ENCODE measurements at places on chromosomes 4 and X. TPM values are rescaled to one million over a fixed set of nuclear protein-coding genes. Genes with fewer than 3 reads are reported as not detected.
A peak's percentile ranks its signal among the peaks of the same experiment; 100 is the strongest.

- H3K4me3 ChIP-seq, result no peak overlapping the region
- no peak for DNase-seq
- H3K36me3 ChIP-seq, result no peaks in the 10 kb centered on the region
- H3K4me1 ChIP-seq, result no peaks in the 10 kb centered on the region
- H3K27me3 ChIP-seq, result no peaks in the 10 kb centered on the region
Observed at GRCh38 chr4:94744850-94745249, 12.9 kb upstream of the BMPR1B start.

DNA sequence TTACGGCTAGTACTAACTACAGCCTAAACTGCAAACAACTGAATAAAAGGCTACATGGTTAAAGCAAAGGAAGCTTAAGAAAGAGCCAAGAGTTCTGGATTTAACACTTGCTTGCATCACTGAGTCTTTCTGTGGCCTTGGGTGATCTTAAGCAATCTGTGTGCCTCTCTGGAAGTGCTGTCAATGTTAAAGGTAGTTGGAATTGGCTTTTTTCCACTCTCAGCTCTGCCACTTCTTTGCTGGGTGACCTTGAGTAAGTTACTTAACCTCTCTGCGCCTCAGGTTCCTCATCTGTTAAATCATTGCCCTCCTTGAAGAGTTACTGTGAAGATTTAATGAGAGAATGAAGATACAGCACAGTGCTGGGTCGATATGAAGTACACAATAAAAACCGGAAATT, 15.7 kb downstream of the SLC2A9 start:
- DNase-seq, result no peak
- no peaks in the 10 kb centered on the region for H3K36me3 ChIP-seq
- H3K4me3 ChIP-seq, result no peak overlapping the region
- no peak overlapping the region for H3K27ac ChIP-seq
- no peaks in the 10 kb centered on the region for H3K4me1 ChIP-seq

- no peaks in the 10 kb centered on the region for H3K27me3 ChIP-seq
- H3K4me3 ChIP-seq, result peak overlapping the region; percentile 62
- peaks cover 30% of the 10 kb centered on the region for H3K4me1 ChIP-seq
- H3K27ac ChIP-seq, result peak overlapping the region; percentile 92
- H3K36me3 ChIP-seq, result no peaks in the 10 kb centered on the region
Observed at GRCh38 chr4:105145903-105146275, 787 bp upstream of the TET2 start.

- no peaks in the 10 kb centered on the region for H3K27me3 ChIP-seq
- no peak overlapping the region for H3K4me3 ChIP-seq
- no peak for DNase-seq
Observed at GRCh38 chr4:26088433-26088928, 174.5 kb downstream of the SMIM20 start.

- no peak for DNase-seq
- H3K27ac ChIP-seq, result peak overlapping the region; percentile 92
- peak overlapping the region; percentile 87 for H3K4me3 ChIP-seq
- H3K4me1 ChIP-seq, result peaks cover 34% of the 10 kb centered on the region
Observed at GRCh38 chr4:39699687-39700409, 1.9 kb downstream of the UBE2K start.

The ARHGEF6 gene
- polyA plus RNA-seq, result 60.7 TPM

DNA sequence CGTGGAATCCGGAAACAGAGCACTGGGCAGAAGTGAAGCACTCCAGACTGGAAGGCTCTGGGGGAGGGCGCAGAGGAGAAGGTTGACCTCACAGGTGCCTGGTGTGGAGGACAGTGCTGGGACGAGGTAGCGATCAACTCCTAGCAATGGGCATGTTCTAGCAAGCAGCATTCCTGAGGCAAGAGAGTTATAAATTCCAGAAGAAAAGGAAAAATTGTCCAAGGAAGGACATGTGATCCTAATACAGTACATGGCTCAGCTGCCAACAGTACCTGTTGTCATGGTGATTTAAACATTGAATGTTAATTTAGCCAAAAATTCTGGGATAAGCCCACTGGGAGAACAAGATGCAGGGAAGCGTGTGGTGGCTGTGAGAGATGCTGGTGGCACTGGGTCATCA, 8.2 kb downstream of the ARHGAP4 start:
- H3K4me1 ChIP-seq, result peaks cover 7% of the 10 kb centered on the region
- H3K36me3 ChIP-seq, result no peaks in the 10 kb centered on the region
- no peak overlapping the region for H3K27ac ChIP-seq

The SCD5 gene
- polyA plus RNA-seq, result 2.6 TPM

GRCh38 chr4:186485561-186486062, 69.8 kb downstream of the MTNR1A start:
- no peak overlapping the region for H3K27ac ChIP-seq
- DNase-seq, result no peak
- no peaks in the 10 kb centered on the region for H3K4me1 ChIP-seq
- no peaks in the 10 kb centered on the region for H3K36me3 ChIP-seq
- no peak overlapping the region for H3K4me3 ChIP-seq

The AFM gene
- polyA plus RNA-seq, result not detected

GRCh38 chr4:185931375-185931774, 119.4 kb upstream of the SORBS2 start:
- no peaks in the 10 kb centered on the region for H3K27me3 ChIP-seq
- H3K27ac ChIP-seq, result no peak overlapping the region
- H3K4me1 ChIP-seq, result no peaks in the 10 kb centered on the region

- H3K36me3 ChIP-seq, result no peaks in the 10 kb centered on the region
- no peak for DNase-seq
- no peak overlapping the region for H3K27ac ChIP-seq
Observed at GRCh38 chr4:60737858-60738257, 462.3 kb upstream of the ADGRL3 start.

GRCh38 chr4:3521621-3522325, 10.4 kb downstream of the LRPAP1 start:
- no peaks in the 10 kb centered on the region for H3K4me1 ChIP-seq
- no peaks in the 10 kb centered on the region for H3K27me3 ChIP-seq
- H3K4me3 ChIP-seq, result no peak overlapping the region
- peak; percentile 36 for DNase-seq
- H3K36me3 ChIP-seq, result peaks cover 22% of the 10 kb centered on the region

- H3K27ac ChIP-seq, result no peak overlapping the region
- no peaks in the 10 kb centered on the region for H3K4me1 ChIP-seq
- H3K36me3 ChIP-seq, result no peaks in the 10 kb centered on the region
- no peaks in the 10 kb centered on the region for H3K27me3 ChIP-seq
- no peak for DNase-seq
Observed at GRCh38 chr4:130808492-130808891, 1712.5 kb downstream of the C4orf33 start.

DNA sequence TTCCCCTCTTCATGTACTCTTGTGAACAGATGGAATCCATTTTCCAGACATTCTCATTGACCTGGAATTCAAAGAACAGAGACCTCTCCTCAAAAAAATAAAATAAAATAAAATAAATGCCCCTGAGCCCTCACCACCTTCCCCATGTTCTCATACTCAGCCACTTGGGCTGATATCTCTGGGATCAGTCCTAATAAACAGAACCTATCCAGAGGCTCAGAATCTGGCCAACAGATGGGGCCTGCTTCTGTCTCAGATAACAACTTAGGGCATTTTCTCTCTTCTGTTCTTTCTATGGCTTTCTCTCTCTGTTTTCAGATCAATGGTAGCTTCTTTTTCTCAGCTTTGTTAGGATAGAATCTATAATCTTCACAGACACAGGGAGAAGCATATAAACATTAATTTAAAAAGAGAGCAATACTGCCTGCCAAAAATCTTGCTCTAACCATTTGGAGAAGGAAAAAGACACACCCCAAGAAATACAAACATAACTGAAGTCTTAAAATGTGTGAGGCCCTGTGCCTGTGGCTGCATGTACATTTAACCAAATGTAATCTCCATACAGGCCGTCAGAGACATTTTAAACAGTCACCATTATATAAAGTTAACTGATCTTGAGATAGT, 907.1 kb downstream of the FAT4 start:
- no peak for DNase-seq
- no peak overlapping the region for H3K27ac ChIP-seq
- H3K4me1 ChIP-seq, result no peaks in the 10 kb centered on the region

GRCh38 chrX:77431227-77431626, 16.0 kb upstream of the FGF16 start:
- H3K4me1 ChIP-seq, result no peaks in the 10 kb centered on the region
- H3K27me3 ChIP-seq, result no peaks in the 10 kb centered on the region
- no peaks in the 10 kb centered on the region for H3K36me3 ChIP-seq
- no peak overlapping the region for H3K4me3 ChIP-seq

GRCh38 chrX:34656467-34656841, 631 bp downstream of the TMEM47 start:
- H3K4me3 ChIP-seq, result no peak overlapping the region
- H3K36me3 ChIP-seq, result no peaks in the 10 kb centered on the region
- H3K4me1 ChIP-seq, result no peaks in the 10 kb centered on the region

DNA sequence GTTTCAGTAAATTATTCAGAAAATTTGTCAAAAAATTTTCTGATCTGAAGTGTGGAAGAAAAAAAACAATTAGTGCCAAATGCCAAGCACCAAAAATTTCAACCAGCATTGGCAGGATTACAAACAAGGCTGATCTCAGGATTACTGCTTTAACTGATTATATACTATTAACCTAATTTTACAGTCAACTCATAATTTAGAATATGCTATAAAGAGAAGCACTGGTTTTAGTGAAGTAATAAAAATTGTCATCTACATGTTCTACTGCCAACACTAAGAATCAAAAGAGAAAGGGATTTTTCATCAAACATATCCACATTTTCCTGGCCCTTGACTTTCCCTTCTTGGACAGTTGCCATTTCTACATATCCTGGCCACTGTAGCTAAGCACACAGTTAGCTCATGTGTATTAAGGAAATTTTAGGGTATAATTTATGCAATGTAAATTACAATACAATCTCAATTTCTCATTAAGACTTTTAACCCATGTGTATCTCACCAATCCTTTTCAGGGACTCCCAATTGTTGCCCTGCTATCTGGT, 33.8 kb downstream of the THOC2 start:
- DNase-seq, result no peak
- H3K27me3 ChIP-seq, result no peaks in the 10 kb centered on the region
- H3K4me3 ChIP-seq, result no peak overlapping the region
- H3K36me3 ChIP-seq, result no peaks in the 10 kb centered on the region
- no peaks in the 10 kb centered on the region for H3K4me1 ChIP-seq
- H3K27ac ChIP-seq, result no peak overlapping the region

The P2RY4 gene
- polyA plus RNA-seq, result not detected

The FAM3A gene
- polyA plus RNA-seq, result 29.6 TPM

The TLR3 gene
- 5.2 TPM for polyA plus RNA-seq

GRCh38 chr4:182083671-182084410, 159.4 kb upstream of the TENM3 start:
- no peaks in the 10 kb centered on the region for H3K4me1 ChIP-seq
- DNase-seq, result no peak
- H3K4me3 ChIP-seq, result no peak overlapping the region
- H3K27me3 ChIP-seq, result no peaks in the 10 kb centered on the region

Data from CD8-positive, alpha-beta memory T cell (primary cell).